ENCODE measurements at places on chromosomes 13 and 19.

- DNase-seq, result no peak
Measured at GRCh38 chr13:37027639-37028038, 27.1 kb downstream of the EXOSC8 start.

GRCh38 chr19:8069096-8069973, 16.8 kb downstream of the CCL25 start:
- DNase-seq, result no peak

- DNase-seq, result peak; percentile 9
Measured at GRCh38 chr13:26831336-26831908, 70.8 kb upstream of the GPR12 start.

GRCh38 chr13:47549219-47549752, 451.8 kb downstream of the SUCLA2 start:
- DNase-seq, result no peak

DNA sequence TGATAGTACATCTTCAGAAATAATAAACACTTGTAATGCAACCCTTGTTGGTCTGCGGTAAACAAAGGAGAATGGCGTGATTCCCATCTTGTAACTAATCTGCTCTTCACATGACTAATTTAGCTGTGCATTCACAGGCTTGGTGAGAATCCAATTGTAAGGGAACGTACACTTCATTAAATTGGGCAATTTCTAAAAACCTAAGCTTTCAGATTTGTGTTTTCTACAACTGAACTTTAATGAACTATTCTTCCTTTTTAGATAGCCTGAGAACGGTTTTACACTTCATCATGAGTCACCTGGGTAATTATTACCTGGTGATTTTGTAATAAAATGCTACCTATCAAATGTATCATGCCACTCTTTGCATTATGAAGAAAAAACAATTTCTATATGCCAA, 306.9 kb downstream of the KLF5 start:
- DNase-seq, result no peak

GRCh38 chr13:38024431-38024830, 154.9 kb upstream of the TRPC4 start:
- no peak for DNase-seq

GRCh38 chr13:99322297-99323103, 15.3 kb upstream of the GPR183 start:
- no peak for DNase-seq

GRCh38 chr13:102020611-102021216, 381.1 kb downstream of the FGF14 start:
- no peak for DNase-seq

GRCh38 chr19:37817180-37817981, 38.0 kb upstream of the ZNF573 start:
- no peak for DNase-seq

DNA sequence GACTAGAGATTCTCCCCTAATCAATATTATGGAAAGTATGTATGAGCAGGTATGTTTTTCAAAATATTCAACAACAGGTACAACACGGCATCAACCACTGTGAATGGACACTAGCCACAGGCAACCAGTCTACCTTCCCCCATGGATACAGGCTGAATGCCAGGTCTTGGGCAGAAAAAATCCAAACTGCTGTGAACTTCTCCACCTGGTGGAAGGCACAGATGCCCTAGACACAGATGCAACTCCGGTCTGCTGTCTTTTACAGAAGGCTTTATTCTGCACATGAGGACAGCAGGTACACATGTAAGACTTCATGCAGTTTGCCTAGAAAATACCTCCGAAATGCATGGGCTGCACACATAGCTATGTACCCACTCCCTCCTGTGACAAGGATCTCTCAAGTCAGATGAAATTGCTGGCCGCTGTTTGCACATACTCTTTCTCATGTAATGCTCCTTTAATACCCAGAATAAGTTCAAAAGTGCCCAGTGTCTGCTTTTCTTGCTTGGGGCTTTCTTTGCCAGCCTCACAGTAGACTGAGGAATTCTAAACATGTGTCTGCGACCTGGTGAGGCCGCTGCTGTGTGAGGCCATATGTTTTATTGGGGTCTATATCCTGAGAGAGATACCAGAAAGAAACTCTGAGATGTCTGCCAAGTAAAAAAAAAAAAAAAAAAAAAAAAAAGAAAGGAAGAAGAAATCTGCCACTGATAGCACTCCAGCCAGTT, 325.9 kb downstream of the FOXO1 start:
- DNase-seq, result no peak

DNA sequence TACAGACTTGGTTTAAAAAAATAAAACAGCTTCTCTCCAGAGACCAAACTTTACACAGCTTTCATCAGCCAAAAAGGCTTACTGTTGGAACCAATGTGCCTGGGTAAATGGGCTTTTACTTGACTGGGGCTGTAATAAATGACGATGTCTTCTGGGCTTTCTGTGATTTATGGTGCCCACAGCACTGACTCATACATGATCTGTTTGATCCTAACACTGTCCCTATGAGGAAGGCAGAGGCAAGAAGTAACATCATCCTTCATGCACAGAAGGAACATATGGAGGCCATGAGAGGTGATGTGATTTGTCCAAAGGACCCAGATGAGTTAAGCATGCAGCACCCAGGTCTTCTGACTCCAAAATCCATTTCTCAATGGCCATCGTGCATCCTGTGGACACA, 77.4 kb downstream of the DOCK9 start:
- DNase-seq, result no peak

DNA sequence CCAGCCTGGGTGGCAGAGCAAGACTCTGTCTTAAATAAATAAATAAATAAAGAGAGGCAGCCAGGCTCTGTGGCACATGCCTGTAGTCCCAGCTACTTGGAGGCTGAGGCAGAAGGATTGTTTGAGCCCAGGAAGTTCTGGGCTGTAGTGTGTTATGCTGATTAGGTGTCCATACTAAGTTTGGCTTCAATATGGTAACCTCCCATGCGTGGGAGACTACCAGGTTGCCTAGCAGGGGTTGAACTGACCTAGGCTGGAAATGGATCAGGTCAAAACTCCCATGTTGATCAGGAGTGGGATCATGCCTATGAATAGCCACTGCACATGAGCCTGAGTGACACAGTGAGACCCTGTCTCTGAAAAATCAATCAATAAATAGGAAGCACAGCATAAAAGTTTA, 4.0 kb upstream of the SNRNP70 start:
- DNase-seq, result no peak

Measured in SHP77 treated with DMSO at 0.1 percent for 48 hours (cell line).